Stimulated activated CD8-positive, alpha-beta memory T cell treated with anti-CD3 and anti-CD28 coated beads, Interleukin-7, amount 100 ng/mL, for 1 hour (primary cell): ENCODE measurements at places on chromosomes 4 and X.

DNA sequence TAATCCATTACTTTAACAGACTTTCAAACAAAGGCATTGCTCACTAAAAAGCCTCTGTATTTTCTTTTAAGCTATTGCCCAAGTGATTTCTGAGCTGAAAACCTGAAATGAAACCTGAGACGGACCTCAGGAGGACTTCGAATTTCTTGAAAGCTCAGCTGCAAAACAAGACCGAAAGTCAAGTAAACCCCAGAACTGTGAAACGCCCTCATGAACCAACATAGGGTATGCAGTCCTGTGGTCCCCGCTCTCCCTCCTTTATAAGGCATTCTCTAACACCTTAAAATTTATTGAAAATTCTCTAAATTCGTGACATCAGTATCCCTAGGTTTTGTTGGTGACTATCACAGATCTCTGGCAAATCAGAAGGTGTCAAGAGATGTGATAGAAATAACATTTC lies 91.8 kb downstream of the SHISA3 start:
- no peak for DNase-seq

GRCh38 chr4:69601065-69601464 lies 38.4 kb downstream of the UGT2A2 start:
- DNase-seq: no peak

DNA sequence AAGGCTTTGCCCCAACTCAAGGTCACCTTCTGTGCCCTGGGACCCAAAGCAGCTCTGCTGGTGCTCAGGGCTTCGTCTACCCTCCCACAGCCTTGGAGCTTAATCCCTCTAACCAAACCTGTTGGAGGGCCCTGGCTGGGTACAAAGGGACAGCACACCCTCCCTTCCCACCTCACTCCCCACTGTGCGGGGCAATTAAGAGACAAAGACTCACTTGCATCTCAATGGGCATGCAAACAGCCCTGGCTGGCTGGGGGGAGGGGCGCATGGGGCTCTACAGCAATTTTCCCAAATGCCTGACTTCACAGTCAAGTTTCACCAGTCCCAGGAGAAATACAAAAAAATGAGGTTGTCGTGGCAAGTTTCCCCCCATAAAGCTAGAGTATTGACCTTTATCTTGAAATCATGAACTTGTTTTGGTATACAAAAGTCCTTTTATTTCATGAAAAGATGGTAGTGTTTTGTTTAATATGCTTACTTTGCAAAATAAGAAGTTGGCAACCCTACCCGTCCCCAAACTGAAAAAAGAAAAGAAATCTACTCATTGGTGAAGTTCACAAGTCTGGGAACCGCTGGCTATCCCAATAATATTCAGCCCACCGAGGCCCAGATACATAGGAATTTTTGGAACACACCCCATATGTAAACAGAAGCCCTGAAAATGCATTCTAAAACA lies 4.1 kb upstream of the CD99L2 start:
- DNase-seq: no peak

DNA sequence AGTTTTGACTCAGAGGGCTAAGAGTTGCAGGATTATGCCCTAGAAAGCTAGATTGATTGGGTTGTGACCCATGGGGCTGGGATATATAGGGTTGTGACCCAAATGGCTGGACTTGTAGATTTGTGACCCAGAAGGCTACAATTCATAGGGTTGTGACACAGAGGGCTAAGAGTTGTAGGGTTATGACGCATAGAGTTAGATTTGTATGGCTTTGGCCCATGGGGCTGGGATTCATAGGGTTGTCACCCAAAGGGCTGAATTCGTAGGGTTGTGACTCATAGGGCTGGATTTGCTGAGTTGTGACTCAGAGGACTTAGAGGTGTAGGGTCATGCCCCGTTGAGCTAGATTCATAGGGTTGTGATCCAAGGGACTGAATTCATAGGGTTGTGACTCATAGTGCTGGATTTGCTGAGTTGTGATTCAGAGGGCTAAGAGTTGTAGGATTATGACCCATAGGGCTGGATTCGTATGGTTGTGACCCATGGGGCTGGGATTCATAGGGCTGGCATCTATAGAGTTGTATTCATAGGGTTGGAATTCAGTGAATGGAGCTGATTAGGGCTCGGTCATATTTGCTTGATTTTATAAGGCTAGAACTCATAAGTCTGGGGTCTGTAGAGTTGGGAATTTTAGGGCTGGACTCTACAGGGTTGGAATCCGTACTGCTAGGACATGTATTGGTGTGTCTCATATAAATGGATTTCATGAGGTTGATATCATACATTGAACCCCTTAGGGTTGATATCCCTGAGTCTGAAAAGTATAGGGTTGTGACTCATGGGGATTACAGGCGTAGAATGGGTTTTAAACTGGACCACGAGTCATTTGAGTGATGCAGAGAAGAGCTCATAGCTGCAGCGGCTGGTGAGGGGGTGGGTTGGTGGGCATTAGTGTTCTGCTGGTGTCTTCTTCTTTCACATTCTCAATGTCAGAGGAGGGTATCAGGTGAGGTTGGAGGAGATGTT lies 125.7 kb downstream of the CRLF2 start:
- no peak for DNase-seq

DNA sequence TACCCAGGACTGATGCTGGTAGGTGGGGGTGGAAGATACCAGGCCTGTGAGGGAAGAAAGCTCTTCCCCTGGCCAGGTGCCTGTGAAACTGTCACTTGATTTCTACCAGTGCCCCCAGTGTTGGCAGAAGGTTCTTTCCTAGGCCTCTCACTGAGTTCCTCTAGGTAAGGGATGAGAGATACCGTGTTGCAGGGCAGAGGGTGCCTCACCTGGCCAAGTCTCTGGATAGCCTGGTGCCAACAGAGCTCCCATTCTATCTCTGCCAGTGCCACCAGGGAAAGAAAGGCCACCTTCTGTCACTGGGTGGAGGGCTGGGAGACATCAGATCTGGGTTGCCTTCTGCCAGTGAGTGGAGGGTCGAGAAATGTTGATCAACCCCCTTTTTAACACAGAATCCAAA lies 94.1 kb downstream of the RTL5 start:
- no peak for DNase-seq

DNA sequence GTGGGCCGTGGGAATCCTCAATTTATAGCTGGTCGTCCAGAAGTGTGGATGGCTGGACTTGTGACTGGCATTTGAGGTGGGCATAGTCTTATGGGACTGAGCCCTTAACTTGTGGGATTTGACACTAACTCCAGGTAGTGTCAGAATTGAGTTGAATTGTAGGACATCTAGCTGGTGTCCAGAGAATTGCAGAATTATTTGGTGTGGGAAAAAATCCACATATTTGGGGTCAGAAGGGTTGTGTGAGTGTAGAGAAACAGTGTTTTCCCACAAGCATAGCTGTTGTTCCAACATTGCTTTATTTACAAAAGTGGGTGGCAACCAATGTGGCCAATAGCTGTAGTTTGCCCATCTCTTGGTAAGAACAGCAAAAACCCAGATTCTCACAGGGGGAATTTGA lies 91.3 kb downstream of the MOSPD2 start:
- DNase-seq: no peak

GRCh38 chr4:43282534-43282933 lies 390.0 kb downstream of the GRXCR1 start:
- no peak for DNase-seq

DNA sequence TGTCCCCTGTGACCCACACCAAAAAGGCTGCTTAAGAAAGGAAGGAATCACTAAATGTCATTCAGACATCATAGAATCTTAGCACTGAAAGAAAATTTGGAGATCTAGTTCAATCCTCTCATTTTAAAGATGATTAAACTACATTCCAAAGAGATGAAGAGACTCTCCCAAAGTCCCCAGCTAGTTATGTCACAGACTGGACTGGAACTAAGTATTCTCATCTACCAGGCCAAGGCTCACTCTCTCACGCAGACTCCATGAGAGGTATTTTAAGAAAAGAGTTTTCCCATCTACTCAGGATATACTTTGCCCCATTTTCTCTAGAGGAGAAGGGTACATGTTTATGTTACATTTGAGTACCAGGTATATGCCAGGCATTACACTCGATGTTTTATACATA lies 6.9 kb downstream of the FABP2 start:
- DNase-seq: no peak

GRCh38 chr4:3342182-3342854 lies 49.5 kb downstream of the RGS12 start:
- no peak for DNase-seq

- DNase-seq: no peak
These were observed 334.6 kb upstream of the CPEB2 start for GRCh38 chr4:14667624-14668151.

GRCh38 chr4:56227301-56227835 lies 159.9 kb downstream of the AASDH start:
- no peak for DNase-seq

- peak; percentile 45 for DNase-seq
These were observed at the start of gene ZNF518B for GRCh38 chr4:10457255-10457801. Gene ZNF518B, minus strand, starts transcription at chr4:10457426. Its CDS starts 11,098 bp downstream, at chr4:10446328.

GRCh38 chr4:170272959-170273358 lies 183.2 kb upstream of the AADAT start:
- no peak for DNase-seq
